ENCODE measurements at places on chromosomes 1 and 21. TPM values are rescaled to one million over a fixed set of nuclear protein-coding genes. Genes with fewer than 3 reads are reported as not detected.

DNA sequence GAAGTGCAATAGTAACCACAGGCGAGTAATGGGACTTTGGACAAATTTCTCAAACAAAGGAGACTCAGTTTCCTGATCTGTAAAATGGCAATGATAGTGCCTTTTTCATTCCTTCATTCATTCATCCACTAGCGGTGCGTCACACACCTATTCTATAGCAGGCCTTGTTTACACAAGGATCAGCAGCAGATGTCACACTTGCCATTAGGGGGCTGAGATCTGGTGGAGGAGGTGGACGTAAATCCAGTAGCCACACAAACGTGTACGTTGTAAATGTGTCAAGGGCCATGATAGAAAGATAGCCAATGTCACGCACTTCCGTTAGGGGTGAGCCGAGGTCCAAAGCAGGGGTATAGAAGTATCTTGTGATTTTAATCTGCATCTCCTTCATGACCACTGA, 34.2 kb downstream of the SERINC2 start:
- DNase-seq = no peak

Gene KRTAP13-2
- total RNA-seq = not detected

- DNase-seq = no peak
Measured at GRCh38 chr1:52057255-52057654, 1.2 kb downstream of the BTF3L4 start.

Gene STUM
- total RNA-seq = 0.52 TPM

DNA sequence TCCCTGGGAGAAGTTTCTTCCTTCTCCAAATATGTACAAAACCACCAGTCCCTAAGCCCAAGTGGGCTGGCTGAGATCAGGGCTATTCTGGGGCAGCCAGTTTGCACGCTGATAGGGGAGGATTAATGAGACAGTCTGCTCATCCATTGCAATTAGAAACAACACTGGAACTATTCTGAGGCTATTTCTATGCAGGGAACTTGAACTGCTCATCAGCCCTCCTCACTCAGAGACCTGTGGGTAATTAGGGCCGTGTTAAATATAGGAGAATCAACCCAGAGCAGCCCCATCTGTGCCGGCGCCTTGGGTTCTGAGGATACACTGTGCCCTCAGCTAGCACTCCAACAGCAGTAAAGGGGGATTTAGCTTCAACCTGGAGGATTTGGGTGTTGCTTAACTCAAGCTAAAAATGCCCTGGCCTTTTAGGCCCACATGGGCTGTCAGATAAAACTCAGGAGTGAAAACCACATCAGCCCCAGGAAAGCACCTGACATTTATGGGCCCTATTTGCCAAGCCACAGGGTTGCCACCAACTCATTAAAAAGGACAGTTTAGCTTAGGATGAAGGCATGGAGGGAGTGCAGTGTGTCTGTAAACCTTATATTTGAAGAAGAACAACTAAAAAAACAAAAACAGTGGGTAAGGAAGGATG, 53.9 kb downstream of the DUSP10 start:
- DNase-seq = no peak
